ENCODE measurements at places on chromosomes 1 and 21.

- DNase-seq: no peak
Measured at GRCh38 chr21:34603710-34604057, 11.2 kb downstream of the RCAN1 start.

DNA sequence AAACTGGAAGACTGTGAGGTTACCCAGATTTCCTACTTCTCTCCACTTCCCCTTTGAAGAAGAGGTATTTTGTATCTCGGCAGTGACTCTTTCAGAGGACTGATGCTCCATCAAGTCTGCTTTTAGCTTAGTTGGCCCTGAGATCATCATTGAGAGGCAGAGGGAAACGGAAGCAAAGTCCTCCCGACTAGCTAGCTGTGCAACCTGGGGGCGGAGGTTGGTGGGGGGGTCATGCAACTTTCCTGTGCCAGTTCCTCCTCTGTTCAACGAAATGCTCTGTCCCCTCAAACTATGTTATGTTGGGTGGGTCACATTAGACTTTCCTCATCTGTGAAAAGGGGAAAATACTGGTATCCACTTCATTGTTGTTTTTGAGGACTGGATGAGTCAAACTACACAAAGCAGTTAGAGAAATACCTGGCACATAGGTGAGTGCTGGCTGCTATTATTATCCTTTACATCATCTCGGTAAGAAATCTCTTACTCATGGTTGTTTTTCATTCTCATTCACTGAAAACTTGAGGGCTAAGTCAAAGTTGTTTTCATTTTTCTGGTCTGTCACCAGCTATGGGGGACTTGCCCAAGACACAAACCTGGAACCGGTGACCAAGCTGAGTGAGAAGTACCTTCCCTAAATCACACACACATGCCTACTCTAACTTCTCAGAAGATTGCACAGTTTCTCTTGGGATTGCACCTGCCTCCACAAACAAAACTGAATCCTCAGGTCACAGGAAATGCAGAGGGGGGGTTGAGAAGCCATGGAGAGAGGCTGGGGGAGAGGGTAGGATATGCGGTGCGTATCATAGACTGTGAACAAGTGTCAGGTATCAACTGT is 83.3 kb downstream of the ABCA4 start:
- no peak for DNase-seq

DNA sequence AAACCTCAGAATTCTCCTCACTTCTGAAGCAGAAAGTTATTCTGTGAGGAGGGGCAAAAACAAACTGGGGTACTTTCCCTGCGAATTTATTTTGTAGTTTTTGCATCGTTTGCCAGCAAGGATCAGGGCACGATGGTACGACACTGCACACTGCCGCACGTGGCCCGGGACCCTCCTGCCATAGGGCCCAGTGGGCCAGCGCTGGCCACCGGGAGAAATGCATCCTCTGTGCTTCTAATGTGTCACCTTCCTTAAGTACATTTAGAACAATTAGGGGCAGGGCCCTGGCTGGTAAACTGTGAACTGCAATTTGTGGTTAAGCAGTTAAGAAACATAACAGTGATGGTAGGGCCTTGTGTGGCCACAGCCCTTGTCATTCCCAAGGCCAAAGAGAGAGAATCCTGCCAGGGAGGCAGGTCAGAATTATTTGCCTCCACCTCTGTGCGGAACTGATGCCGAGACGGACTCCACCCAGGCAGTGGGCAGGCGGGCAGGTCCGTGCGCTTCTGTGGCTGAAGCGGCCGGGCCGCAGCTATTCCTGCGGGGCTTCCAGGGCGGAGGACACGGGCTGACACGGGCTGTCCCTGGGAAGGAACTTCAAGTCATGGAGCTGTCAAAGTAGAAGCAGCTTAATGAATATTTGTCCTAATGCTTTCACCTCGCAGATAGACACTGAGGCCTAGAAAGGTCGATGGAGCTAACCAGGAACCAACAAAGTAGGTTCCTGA is 12.5 kb downstream of the GPR137B start:
- DNase-seq: no peak

- no peak for DNase-seq
Measured at GRCh38 chr1:29933067-29933466, 696.7 kb downstream of the PTPRU start.

- no peak for DNase-seq
Measured at GRCh38 chr1:222896630-222897526, 82.0 kb downstream of the DISP1 start.

GRCh38 chr1:157199421-157199755 is 61.2 kb upstream of the ETV3 start:
- no peak for DNase-seq

- DNase-seq: no peak
Measured at GRCh38 chr1:229155472-229155871, 115.4 kb upstream of the RAB4A start.

GRCh38 chr1:61157468-61157987 is 75.2 kb downstream of the NFIA start:
- DNase-seq: no peak

GRCh38 chr1:162389021-162389818 is 7.7 kb downstream of the C1orf226 start:
- no peak for DNase-seq

- DNase-seq: no peak
Measured at GRCh38 chr1:7839526-7839925, 13.3 kb downstream of the UTS2 start.

GRCh38 chr1:21654209-21654608 is 14.9 kb downstream of the RAP1GAP start:
- no peak for DNase-seq

- no peak for DNase-seq
Measured at GRCh38 chr1:228445843-228446650, 29.4 kb upstream of the TRIM17 start.

DNA sequence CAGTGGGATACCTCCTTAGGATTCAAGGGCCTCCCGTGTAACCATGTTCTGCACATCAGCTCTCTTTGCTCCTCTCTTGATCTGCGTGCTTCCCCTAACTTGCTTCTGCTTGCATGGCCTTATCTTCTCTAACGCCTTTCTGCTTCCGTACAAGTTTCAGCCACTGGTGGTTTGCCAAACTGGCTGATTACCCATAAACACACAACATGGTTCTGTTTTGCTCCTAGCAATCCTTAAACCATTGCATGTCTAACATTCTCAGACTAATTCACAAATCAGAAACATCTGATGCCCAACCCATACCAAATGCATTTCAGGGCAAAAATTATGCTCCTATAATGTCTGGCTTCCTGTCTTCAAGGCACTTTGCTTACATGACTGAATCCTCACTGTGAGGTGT is 166.4 kb downstream of the PBX1 start:
- DNase-seq: no peak

GRCh38 chr1:35502242-35502641 is 55.0 kb downstream of the KIAA0319L start:
- DNase-seq: no peak

DNA sequence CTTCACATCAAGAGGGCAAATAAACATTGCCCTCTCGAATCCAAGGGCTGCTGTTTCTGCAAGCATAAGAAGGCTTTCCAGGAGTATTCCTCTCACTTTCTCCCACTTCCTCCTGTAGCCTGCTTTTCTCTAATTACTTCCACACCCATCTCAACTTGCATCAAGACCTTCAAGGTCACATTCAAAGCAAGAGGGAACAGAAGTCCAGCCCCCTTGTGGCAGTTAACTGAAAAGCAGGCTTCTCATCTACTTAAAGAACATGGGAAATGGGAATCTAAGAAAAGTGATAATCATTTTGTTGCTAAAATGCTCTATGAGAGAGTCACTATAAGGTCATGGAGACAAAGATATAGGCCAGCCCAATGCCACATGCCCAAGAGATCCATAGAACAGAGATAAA is 874.4 kb downstream of the KCNT2 start:
- no peak for DNase-seq

DNA sequence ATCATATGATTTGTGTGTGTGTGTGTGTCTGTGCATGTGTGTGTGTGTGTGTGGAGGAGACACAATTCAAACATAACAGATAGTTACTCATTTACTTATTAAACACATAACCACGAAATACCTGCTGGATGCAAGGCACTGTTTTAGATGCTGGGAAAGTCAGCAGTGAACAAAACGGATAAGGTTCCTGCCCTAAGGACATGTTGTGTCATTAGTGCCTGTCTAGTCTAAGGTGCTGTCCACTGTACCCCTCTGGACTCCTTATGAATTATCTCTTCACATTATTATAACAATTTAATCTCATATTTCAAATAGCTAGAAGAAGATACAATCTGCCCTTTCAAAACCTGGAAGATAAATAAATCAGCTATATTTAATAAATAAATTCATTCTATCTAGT is 162.4 kb downstream of the PLPPR5 start:
- DNase-seq: no peak

DNA sequence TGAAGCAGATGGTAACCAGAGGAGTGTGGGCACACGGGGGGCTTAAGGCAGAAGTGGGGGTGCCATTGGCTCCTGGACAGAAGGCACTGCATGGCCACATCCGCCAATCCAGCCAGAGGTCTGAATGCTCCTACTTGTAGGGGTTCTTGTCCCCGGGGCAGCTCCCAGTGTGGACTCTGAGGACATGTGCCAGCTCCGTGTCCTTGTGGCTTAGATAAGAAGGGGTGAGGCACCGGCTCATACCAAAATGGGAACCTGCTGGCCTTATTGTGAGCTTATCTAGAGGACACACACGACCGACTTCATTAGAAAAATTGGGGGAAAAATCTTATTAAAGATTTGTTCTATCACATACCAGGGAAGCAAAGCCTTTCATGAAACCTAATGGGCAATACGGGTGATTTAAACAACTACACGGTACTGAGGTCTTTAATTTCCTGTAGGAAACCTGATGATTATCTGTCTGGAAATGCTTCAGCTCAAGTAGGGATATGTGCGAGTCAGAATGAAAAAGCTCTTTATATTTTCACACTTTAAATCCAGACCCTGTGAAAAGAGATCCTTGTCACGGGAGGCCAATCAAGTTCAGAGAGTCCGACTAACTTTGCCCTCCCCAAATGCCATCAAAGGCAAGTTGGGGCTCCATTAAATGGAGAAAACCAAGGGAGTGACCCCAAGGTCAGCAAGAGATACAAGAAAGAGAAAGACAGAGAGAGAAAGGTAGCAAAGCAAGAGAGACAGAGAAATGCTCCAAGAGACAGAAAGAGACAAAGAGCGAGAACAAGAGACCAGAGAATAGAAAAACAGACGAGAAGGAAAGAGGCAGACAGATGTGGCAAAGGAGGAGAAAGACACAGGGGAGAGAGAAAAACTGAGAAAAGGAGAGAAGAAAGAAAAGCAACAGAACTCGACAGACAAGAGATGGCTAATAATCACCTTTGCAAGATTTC is 14.1 kb upstream of the KCNN3 start:
- DNase-seq: no peak

GRCh38 chr21:42086969-42087368 is 15.9 kb downstream of the UMODL1 start:
- DNase-seq: no peak

- DNase-seq: no peak
Measured at GRCh38 chr1:87872189-87872588, 543.5 kb downstream of the LMO4 start.

GRCh38 chr1:201379733-201380242 is 2.3 kb upstream of the TNNT2 start:
- DNase-seq: no peak

GRCh38 chr1:20376880-20377494 is 86.3 kb downstream of the VWA5B1 start:
- DNase-seq: peak; percentile 64

GRCh38 chr1:247494767-247495166 is 36.9 kb upstream of the OR2B11 start:
- no peak for DNase-seq

DNA sequence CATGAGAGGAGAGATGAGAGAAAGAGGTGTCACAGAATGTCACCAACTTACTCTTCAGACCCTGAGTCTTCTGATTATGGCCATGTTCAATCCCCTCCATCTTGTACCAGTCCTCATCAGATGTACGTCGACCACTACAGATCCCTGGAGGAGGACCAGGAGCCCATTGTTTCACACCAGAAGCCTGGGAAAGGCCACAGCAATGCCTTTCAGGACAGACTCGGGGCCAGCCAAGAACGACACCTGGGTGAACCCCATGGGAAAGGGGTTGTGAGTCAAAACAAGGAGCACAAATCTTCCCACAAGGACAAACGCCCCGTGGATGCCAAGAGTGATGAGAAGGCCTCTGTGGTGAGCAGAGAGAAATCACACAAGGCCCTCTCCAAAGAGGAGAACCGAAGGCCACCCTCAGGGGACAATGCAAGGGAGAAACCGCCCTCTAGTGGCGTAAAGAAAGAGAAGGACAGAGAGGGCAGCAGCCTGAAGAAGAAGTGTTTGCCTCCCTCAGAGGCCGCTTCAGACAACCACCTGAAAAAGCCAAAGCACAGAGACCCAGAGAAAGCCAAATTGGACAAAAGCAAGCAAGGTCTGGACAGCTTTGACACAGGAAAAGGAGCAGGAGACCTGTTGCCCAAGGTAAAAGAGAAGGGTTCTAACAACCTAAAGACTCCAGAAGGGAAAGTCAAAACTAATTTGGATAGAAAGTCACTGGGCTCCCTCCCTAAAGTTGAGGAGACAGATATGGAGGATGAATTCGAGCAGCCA is 8.0 kb downstream of the ELOA start:
- DNase-seq: no peak

DNA sequence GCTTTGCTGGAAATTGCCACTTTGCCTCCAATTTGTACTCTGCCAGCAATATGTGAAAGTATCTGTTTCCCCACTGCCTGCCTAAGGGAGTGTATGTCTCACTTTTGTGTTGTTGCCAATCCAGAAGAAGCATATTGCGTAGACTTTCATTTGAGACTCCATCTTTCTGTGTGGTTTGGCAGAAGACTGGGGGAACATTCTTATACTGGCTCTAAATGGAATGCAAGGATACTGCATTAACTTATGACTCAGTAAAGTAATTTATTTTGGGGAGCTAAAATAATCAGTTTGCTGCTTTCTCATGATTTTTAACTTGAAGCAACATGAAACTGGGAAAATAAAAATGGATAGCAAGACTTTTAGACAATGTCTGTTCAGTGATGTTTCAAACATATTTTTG is 107.7 kb upstream of the TMPRSS2 start:
- no peak for DNase-seq

DNA sequence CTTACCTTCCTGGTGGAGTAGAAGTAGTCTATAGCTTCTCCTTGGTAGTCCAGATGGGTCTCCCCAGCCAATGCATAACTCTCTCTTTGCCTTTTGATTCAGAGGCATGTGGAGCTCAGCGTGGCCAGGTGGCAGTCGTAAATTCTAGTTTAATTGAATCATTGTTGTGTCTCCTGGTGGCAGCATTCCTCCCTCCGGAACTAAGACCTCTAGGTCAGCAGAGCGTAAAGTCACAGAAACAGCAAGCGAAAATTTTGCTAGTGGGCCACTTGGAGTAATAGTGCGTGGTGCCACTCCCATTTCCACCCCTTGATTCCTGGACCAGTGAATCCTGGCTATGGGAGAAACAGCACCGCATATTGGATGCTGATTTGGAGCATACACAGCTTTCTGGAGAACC is 3.9 kb upstream of the TMPRSS2 start:
- DNase-seq: no peak

- no peak for DNase-seq
Measured at GRCh38 chr1:55375617-55376258, 160.6 kb upstream of the USP24 start.

All from stimulated activated CD4-positive, alpha-beta T cell treated with anti-CD3 and anti-CD28 coated beads, Interleukin-4, amount 100 ng/mL, for 4 hours (primary cell).